Trophoblast cell (in vitro differentiated cells and primary cell): ENCODE measurements at places on chromosomes 4 and X.

DNA sequence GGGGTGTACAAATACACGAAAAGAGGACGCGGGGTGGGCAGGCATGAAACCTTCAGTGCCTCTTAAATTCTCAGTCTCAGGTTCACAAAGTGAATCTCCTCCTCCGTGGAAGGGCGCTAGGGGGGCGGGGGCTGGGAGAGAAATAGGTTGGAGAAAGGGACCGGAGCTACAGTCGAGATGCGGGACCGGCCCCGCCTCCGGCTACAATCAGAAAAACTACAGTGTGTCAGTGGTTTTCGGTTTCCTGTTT, 3.4 kb downstream of the MAML3 start:
- DNase-seq, result peak; percentile 95
- no peaks in the 10 kb centered on the region for H3K36me3 ChIP-seq
- H3K4me3 ChIP-seq, result peak overlapping the region; percentile 79

DNA sequence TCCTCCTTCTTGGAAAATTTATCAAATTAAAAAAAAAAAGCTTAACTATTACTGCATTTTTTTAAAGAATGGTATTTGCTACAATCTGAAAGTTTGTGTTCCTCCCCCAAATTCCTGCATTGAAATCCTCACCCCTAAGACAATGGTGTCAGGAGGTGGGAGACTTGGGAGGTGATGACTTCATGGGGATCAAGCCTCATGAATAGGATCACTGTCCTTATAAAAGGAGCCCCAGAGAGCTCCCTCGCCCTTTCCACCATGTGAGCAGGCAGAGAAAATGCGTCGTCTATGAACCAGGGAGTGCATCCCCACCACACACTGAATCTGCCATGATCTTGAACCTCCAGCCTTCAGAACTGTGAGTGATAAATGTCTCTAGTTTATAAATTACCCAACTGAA, 38.0 kb downstream of the DHRSX start:
- no peaks in the 10 kb centered on the region for H3K4me1 ChIP-seq
- no peak overlapping the region for H3K4me3 ChIP-seq
- DNase-seq, result no peak
- no peaks in the 10 kb centered on the region for H3K27me3 ChIP-seq
- H3K27ac ChIP-seq, result no peak overlapping the region

DNA sequence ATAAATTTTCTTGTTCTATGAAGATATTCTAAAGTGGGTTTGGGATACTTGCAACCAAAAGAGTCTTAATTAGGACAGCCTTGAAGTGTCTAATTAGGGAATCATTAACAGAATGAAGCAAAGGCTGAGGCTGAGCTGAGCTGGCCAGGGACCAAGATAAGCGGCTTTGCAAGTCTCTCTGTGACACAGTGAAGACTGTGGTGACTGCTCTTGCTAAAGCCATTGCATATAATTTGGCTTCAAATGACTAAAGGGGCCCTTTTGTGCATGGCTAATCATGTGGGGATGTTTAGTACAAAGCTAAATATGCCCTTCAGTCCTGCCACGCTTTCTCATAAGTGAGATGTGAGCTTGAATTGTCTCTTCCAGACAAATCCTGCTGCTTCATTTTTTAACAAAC, 31.2 kb upstream of the GYPA start:
- H3K36me3 ChIP-seq, result no peaks in the 10 kb centered on the region
- H3K27ac ChIP-seq, result no peak overlapping the region
- no peaks in the 10 kb centered on the region for H3K27me3 ChIP-seq
- no peak for DNase-seq
- H3K4me1 ChIP-seq, result no peaks in the 10 kb centered on the region

GRCh38 chrX:24219320-24219719, 69.8 kb downstream of the ZFX start:
- no peaks in the 10 kb centered on the region for H3K4me1 ChIP-seq
- H3K27me3 ChIP-seq, result no peaks in the 10 kb centered on the region
- no peaks in the 10 kb centered on the region for H3K36me3 ChIP-seq
- no peak overlapping the region for H3K27ac ChIP-seq
- no peak overlapping the region for H3K4me3 ChIP-seq
- no peak for DNase-seq

DNA sequence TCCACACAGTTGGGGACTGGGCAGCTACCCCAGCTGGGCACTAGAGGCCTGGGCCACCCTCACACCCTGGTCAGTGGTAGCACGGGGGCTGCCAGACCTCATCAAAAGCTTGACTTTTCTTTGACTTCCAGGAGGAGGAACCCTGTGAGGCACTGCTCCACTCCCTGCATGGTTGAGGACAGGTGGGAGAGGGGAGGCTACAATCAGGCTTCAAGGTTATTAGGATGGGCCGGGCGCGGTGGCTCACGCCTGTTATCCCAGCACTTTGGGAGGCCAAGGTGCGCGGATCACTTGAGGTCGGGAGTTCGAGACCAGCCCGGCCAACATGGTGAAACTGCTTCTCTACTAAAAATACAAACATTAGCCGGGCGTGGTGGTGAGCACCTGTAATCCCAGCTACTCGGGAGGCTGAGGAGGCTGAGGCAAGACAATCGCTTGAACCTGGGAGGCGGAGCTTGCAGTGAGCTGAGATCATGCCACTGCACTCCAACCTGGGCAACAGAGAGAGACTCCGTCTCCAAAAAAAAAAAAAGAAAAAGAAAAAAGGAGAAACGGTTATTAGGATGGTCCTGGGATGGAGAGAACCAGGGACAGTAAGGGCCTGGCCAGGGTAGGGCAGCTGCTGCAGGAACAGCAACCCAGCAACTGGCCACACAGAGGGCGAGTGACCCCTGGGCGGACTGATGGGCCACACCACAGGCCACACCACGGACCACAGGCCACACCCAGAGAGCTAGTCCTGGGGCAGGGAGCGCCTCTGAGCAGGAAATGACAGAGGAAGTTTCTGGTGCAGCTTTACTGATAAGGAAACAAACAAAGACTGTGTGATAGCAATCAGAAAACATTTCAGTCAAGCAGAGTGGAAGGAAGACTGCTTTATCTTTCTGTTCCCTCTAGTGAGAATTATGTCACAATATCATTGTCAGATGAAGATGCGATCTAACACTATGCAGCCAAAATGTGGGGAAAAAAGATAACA, 20.5 kb upstream of the OPN1LW start:
- H3K4me1 ChIP-seq, result peaks cover 3% of the 10 kb centered on the region
- no peaks in the 10 kb centered on the region for H3K27me3 ChIP-seq
- H3K27ac ChIP-seq, result no peak overlapping the region

DNA sequence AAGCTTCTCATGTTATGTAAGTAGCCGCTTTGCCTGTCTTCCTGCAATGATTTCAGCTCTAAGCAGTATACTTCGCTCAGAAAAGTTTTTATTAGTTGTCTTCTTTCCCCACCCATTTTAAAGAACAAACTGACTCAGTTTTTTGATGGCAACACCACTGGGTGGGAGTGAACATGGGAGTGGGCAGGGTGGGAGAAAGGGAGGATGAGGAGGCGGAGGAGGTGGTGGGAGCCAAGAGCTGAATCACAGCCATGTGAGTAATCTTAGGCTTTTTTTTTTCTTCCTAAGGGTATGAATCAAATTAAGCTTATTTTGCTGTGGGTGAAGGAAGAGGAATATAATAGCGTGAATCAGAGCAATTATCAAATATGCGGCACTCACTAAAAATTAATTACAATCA, 574.3 kb upstream of the DIPK2B start:
- H3K27me3 ChIP-seq, result no peaks in the 10 kb centered on the region
- peaks cover 4% of the 10 kb centered on the region for H3K4me1 ChIP-seq
- H3K36me3 ChIP-seq, result no peaks in the 10 kb centered on the region
- no peak overlapping the region for H3K27ac ChIP-seq

- H3K27ac ChIP-seq, result no peak overlapping the region
- H3K36me3 ChIP-seq, result no peaks in the 10 kb centered on the region
- H3K4me3 ChIP-seq, result no peak overlapping the region
- DNase-seq, result no peak
- no peaks in the 10 kb centered on the region for H3K4me1 ChIP-seq
- no peaks in the 10 kb centered on the region for H3K27me3 ChIP-seq
These were observed 625.7 kb downstream of the SMARCA1 start for GRCh38 chrX:128897621-128898020.

GRCh38 chr4:166324321-166324720, 451.3 kb downstream of the TLL1 start:
- H3K4me1 ChIP-seq, result no peaks in the 10 kb centered on the region
- H3K36me3 ChIP-seq, result no peaks in the 10 kb centered on the region
- peak; percentile 5 for DNase-seq
- no peaks in the 10 kb centered on the region for H3K27me3 ChIP-seq
- H3K27ac ChIP-seq, result no peak overlapping the region
- H3K4me3 ChIP-seq, result no peak overlapping the region

GRCh38 chr4:84496706-84497503, 2.2 kb downstream of the NKX6-1 start:
- peaks cover 34% of the 10 kb centered on the region for H3K4me1 ChIP-seq
- no peak overlapping the region for H3K4me3 ChIP-seq
- no peaks in the 10 kb centered on the region for H3K36me3 ChIP-seq

DNA sequence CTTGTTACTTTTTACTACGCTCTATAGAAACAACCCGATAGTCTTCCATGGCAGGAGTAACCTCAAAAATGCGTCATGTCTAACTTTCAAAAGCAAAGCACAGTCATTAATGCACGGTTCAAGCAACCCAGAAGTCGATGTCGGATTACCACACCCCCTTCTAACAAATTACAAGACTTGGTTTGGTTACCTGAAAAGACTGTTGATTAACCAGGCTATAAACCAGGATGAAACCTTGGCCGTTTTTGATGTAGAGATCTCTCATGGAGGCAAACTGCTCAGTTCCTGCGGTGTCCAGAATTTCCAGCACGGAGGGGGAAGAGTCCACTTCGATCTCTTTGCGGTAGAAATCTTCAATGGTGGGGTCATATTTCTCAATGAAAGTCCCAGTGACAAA, 2.4 kb downstream of the RAP2C start:
- no peaks in the 10 kb centered on the region for H3K4me1 ChIP-seq
- peak overlapping the region; percentile 96 for H3K27ac ChIP-seq
- no peaks in the 10 kb centered on the region for H3K27me3 ChIP-seq
